ENCODE measurements at places on chromosomes 16 and 17.
A peak's percentile ranks its signal among the peaks of the same experiment; 100 is the strongest.

DNA sequence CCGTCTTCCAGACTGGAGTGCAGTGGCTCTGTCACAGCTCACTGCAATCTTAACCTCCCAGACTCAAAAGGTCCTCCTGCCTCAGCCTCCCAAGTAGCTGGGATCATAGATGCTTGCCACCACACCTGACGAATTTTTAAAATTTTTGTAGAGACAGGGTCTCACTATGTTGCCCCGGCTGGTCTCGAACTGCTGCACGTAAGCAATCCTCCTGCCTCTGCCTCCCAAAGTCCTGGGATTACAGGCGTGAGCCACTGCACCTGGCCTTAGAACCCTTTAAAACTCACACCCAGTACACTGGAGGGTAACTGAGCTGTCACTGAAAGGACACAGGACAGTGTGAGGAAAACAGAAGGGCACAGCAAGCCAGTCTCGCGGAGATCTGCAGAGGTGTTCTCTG lies 97.6 kb upstream of the NOL11 start:
- DNase-seq = no peak

- no peak for DNase-seq
Observed at GRCh38 chr16:25005445-25006306, 9.5 kb downstream of the ARHGAP17 start.

DNA sequence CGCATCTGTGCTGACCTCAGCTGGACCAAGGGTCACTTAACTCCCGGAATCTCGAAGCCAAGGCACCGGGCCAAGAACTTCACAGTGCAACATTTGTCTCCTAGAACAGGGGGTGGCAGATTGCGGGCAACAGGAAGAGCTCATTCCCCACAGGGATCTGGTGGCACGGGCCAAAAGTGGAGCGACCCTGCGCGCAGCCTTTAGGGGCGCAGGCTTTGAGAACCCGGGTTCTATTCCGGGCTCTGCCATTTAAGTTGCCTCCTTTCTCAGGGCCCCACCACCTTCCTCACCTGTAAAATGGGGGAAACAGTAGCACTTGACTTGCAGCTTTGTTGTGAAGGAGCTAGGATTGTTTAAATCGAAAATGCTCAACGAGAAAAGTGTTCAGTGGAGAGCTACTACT lies 651 bp downstream of the SHMT1 start:
- DNase-seq = no peak

DNA sequence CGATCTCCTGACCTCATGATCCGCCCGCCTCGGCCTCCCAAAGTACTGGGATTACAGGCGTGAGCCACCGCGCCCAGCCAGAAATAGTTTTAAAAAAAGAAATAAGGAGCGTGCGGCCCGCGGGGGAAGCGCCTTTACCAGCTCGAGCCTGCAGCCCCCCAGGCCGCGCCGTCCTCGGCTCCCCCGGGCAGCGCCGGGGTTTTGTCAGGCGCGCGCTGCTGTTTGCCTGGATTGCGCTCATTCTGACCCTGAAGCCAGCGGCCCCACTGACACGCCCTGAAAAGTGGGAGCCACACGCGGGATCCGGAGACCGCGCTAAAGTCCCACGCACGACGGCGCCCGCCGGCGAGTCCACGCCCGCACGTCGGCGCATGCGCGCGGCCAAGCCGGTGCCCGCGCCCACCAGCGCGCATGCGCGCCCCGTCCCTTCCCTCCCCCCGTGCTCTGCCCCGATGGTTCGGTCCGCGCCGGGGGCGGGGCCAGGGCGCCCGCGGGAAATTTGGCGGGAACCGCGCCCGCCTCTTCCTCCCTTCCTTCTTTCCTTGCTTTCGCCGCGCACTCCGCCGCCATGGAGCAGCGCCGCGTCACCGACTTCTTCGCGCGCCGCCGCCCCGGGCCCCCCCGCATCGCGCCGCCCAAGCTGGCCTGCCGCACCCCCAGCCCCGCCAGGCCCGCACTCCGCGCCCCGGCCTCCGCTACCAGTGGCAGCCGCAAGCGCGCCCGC lies at the start of gene CDT1:
CDT1 (plus strand) TSS at position 526 of the 724 bp plus-strand sequence; CDS start at position 569, 43 bp downstream.
- peak; percentile 85 for DNase-seq

GRCh38 chr16:21598206-21598605 lies 1.2 kb upstream of the METTL9 start:
- no peak for DNase-seq

DNA sequence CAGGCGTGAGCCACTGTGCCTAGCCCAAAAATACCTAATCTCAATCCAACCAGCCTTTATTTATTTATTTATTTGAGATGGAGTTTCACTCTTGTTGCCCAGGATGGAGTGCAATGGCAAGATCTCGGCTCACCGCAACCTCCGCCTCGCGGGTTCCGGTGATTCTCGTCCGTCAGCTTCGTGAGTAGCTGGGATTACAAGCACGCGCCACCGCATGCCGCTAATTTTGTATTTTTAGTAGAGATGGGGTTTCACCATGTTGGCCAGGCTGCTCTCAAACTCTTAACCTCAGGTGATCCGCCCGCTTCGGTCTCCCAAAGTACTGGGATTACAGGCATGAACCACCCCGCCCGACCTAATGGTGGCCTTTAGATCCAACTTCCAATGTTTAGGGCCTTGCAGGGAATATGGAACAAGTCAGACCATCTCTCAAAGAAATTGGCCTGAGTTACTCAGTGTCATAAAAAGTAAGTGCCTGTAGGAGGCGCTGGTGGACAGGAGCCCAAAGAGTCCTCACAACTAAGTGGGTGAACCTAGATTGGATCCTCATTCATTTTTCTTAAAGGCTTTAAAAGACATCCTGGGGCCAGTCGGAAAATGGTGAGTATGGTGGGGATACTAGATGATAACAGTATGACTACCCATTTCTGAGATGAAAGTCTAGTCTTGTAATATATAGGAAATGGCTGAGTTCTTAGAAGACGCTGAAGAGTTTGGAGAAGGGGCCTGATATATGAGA lies 4.6 kb downstream of the ZSCAN10 start:
- DNase-seq = no peak

DNA sequence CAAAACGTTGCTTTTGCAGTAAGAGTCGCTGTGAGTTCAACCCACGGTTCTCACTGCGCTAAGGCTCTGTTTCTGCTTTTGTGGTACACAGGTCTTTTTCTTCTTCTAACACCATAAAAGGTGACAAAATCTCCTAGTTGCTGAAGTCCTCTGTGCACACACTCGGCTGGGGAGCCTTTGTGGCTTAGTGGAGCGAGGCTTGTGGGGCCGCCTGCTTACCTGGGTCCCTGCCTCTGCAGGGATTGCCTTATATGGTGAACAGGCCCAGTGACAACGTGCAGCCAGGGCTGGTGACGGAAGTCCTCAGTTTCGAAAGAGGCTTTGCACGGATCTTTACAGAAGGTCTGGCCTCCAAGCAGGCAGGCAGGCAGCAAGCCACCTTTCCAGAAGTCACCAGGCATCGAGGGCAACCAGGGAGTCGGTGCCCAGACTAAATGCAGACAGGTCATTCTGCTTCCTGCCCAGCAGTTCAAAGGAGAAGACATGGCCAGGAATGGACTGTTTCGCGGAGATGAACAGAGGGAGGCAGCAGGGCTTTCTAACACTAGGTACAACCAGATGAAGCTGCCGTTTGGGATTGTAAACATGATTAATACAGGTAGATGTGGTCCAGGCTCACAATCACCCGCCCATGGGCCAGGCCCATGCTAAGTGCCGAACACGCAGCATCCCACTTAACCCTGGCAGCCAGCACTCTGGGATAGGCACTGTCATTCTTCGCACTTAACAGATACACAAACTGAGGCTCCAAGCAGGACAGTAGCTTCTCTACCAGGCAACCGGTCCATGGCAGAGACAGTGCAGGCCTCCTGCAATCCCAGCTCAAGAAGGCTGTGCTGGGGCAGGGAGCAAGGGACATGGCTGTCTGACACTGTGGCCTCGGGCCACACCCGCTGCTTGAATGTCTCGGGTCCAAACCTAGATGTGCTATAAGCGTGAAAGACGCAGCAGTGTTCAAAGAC lies 10.7 kb upstream of the MEAK7 start:
- DNase-seq = peak; percentile 37

- DNase-seq = no peak
Observed at GRCh38 chr17:50151041-50151936, 812 bp upstream of the PPP1R9B start.
